Cardiac fibroblast (primary cell): ENCODE measurements at places on chromosomes 13 and 19.

- peak; percentile 77 for DNase-seq
Observed at GRCh38 chr13:113192902-113193301, 15.6 kb downstream of the PCID2 start.

DNA sequence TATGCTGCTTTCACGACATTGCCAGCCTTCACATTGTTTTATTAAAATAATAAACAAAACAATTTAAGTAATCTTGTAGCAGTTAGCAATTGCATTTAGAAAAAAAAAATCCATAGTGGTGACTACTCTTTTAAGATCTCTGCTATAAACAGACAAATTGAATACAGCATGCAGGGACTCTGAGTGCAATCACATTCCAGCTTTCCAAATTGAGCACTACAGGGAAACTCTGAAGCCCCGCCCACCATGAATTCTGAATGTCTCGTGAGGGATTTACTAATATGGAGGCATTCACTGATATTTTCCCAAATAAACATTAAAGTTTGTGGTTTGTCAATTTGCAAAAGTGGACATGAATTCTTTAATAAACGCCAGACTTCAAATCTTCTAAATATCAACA lies 698.8 kb downstream of the LIG4 start:
- no peak for DNase-seq

- DNase-seq = peak; percentile 76
Observed at GRCh38 chr19:55116232-55116858, 1.1 kb downstream of the PPP1R12C start.

- DNase-seq = no peak
Observed at GRCh38 chr13:108121406-108121805, 93.9 kb downstream of the LIG4 start.

DNA sequence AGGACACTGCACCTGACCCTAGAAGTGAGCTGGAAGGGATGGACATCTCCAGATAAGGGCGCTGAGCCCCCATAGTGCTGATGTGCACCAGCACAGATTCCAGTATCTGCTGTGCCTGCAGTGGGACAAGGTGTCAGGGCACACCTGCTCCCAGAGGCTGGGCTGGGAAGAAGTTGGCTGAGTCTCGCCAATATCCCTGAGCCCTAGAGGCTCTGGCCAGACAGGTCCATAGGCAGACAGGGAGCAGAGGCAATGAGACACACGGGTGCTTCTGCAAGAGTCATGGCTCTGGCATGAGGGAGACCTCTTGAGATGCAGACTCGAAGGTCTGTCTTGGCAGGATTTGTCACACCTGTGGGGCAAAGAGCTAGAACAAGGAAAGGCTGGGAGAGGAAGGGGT lies 1321.5 kb downstream of the UQCRFS1 start:
- no peak for DNase-seq

- no peak for DNase-seq
Observed at GRCh38 chr13:102260256-102260655, 141.6 kb downstream of the FGF14 start.

- no peak for DNase-seq
Observed at GRCh38 chr13:27858046-27858445, 61.8 kb upstream of the PDX1 start.

DNA sequence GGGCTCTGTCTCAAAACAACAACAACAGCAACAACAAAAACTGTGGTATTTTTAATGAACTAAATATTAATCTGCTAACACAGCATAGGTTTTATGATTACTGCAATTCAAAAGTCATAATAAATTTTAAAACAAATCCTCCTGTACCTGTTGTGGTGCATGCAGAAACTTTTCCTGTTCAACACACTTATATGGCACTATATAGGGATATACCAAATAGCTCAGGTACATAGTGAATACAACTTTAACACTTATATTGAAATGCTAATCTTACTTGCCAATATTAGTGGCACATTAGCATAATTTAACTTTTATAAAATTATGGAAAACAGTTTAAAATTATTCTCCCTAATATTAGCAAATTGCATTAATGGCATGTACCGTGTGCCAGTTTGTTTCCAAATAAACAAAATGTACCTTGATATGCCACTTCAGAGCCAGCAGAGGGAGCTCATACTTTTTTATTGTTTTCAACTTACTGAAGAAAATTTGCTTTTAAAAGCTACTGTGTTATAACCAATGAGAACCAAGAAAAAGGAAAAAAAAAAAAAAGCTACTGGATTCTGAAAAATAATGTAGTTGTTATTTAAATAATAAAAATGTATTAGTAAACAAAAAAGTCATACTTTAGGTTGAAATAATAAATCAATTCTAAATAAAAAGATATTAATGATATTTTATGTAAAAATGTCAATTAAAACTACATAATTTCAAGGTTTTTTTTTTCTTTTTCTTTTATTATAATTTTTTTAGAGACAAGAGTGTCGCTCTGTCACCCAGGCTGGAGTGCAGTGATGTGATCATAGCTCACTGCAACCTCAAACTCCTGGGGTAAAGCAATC lies 18.0 kb upstream of the RBM26 start:
- DNase-seq = peak; percentile 78
